ENCODE measurements at places on chromosomes 7 and 10. TPM values are rescaled to one million over a fixed set of nuclear protein-coding genes. Genes with fewer than 3 reads are reported as not detected.

Gene CPN1
- total RNA-seq = 0.85 TPM

Gene SEMA3C
- 147 TPM for total RNA-seq

Gene ZCCHC24
- 51.2 TPM for total RNA-seq

Gene NPC1L1
- total RNA-seq = 0.23 TPM

DNA sequence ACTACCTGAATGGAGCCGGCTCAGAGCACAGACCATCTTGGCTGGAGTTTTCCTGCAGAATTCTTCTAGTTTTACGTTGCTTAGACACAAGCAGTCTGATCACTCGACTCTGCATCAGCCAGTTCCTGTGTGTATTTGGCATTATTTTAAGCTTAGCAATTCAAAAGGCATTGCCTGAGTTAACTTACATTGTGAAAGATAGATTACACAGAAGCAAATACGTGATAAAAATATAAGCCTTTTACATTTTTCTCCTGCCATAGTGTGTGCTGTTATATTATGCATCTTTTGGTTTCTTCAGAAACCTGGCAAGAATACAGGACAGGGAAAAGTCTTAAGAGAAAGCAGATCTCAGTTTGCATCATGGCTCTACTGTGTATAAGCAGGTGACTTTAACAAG lies 98.1 kb downstream of the LRRC4 start:
- no peak for DNase-seq

DNA sequence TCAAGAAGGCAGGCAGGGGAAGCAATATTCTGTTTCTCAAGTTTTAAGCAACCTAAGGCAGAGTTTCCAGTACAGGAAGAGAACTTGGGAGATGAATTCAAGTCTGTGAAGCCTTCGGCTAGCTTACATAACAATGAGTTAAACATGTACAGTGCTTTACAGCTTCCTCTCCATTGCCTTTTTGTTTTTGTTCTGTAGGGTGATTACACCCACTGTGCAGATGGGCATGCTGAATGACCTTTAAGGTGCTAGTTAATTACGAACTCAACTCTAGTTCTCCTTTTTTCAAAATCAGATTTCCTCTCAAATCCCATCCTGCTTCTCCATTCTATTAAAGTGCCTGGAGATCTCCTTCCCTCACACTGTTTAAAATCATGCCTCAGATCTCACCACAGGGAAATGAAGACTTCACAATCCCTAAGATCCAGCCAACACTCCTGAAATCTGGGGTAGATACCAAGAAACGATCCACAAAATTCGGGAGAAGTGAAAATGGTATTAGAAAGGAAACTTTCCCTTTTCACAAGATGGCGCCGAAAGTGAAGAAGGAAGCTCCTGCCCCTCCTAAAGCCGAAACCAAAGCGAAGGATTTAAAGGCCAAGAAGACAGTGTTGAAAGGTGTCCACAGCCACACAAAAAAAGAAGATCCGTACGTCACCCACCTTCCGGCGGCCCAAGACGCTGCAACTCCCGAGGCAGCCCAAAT lies 16.8 kb upstream of the MSMB start:
- no peak for DNase-seq
